ENCODE measurements at places on chromosomes 5 and 9.

DNA sequence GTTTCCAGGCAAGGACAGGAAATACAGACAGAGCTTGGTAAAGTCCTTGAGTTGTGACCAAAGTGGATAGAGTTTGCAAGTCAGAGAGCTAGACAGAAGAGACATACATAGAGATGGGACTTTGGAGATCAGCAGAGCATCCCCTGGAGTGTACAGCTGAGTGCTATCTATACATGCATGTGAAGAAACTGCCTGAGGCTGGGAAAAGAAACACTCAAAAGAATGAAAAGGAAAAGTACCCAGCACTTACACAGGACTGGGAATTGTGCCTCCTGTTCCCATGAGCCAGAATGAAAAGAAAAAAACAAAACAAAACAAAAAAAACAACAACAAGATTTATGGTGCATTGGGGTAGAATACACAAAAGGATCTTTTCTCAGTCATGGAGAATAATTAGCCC, 606.4 kb downstream of the ZNF608 start:
- no peak for DNase-seq

- DNase-seq, result no peak
These were observed 90.3 kb upstream of the PTPN3 start for GRCh38 chr9:109588415-109588814.

GRCh38 chr9:19682397-19682796, 106.4 kb downstream of the SLC24A2 start:
- no peak for DNase-seq

DNA sequence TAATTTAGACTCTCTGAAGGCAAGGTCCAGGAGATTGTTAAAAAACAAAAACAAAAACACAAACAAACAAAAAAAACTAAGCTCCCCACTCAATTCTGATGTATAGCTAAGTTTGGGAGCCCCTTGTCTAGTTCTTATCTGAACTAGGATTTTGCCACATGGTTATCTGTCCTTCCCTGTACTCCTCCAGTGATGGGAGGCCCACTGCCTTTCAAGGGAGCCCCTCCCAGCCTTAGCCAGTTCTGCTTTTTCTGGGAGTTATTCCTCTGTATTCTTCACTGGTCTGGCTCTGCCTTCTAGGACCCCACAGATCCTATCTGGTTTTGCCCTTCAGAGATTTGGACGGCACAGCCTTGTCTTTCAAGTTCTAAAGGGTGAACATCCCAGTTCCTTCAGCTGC, 2.1 kb upstream of the ALDH1B1 start:
- DNase-seq, result no peak

DNA sequence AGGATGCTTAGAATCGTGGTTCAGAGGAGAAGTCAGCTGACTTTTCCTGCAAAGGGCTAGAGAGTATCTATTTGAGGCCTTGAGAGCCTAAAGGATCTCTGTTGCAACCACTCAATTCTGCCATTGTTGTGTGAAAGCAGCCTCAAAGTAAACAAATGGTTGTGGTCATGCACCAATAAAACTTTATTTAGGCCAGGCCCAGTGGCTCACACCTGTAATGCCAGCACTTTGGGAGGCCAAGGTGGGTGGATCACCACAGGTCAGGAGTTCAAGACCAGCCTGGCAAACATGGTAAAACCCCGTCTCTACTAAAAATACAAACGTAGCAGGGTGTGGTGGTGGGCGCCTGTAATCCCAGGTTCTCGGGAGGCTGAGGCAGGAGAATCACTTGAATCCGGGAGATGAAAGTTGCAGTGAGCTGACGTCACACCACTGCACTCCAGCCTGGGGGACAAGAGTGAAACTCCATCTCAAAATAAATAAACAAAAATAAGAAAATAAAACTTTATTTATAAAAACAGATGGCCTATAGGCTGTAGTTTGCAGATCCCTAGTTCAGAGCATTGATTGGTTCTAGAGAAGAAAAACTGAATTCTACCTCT, 135.9 kb upstream of the KLF4 start:
- no peak for DNase-seq

GRCh38 chr5:76811214-76811613, 7.6 kb upstream of the F2RL1 start:
- DNase-seq, result no peak

GRCh38 chr5:663436-664342, 29.5 kb downstream of the TPPP start:
- no peak for DNase-seq

DNA sequence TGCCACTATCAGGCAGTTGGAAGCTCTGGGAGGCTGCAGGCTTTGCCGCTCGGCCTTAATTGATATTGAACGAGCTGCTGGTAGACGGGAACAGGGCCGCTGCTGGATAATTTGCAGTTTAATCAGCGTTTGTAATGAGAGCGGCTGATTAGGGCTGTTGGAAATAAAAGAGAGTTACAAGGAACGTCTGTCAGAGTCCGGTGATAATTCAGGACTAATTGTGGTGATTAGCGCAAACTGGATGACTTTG, 68.2 kb upstream of the TBCA start:
- no peak for DNase-seq

GRCh38 chr9:92294297-92294676, 790 bp upstream of the IARS1 start:
- no peak for DNase-seq
